ENCODE measurements at places on chromosomes 7 and 10.

DNA sequence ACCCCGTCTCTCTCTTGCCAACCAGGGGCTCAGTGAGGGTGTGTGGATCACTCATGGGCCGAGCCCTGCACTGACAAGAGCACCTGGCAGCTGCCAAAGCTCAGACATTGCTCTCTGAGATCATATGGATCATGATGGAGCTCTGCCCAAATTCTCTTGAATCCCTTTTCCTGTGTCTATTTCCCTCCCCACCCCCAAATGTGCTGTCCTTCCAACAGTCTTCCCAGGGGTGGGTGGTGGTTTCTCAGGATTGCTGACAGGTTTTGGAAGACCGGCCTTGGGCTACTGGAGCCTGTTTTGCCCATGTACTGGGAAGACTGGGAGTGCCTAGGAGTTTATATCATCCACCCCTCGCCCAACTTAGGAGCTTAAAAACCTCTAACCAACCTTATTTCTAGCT lies 10.5 kb downstream of the ARHGAP22 start:
- no peak for DNase-seq

DNA sequence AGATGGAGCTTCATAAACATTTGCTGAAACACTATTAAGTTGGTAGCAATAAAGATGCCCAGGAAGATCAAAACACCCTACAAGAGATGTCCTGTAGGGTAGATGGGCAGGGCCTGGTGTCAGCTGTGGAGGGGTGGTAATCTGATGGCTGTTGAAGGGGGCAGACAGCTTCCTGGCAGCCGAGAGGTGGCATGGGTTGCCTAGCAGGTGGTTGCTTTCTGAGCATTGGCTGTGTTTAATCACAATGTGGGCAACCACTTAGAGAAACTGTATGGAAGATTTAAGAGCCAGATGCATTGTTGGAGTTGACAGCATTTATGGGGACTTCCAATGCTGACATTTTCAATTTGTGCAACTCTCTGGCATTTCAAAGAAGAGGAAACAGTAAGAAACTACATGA lies 79.9 kb upstream of the SLC26A5 start:
- no peak for DNase-seq

DNA sequence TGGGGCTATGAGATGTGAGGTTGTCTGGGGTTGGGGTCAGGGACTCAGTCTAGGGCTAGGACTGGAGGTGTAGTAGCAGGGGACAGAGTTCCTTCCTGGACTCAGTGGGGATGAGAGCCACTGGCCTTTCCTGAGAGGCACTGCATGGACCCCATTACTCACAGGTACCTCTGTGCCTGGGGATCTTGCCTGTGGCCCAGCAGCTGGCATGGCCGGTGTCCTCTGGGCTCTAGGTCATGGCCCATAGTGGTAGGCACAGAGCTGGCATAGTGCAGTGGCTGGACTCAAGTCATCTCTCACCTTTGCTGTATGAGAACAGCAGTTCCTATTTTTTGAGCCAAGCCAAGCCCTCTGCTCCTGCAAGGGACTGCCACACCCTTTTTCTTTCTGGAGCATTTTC lies 51.9 kb downstream of the NEURL1 start:
- no peak for DNase-seq

DNA sequence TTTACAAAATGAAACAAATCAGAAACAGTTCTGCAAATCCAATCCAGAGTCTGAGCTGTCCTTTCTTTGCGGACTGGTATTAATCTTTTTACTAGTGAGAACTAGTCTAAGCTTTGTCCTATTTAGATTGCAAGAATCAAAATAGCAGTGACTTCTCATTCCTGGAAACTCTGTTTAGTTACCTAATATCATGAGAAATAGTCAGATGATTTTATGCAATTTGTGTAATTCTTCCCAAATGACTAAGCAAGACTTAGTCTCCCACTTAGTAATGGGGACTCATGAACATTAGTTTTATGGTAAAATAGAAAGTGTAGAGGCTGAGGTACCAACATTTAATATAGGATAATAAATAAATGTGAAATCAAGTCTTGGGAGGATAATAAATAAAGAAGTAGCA lies 341.3 kb downstream of the DNAJB9 start:
- no peak for DNase-seq

DNA sequence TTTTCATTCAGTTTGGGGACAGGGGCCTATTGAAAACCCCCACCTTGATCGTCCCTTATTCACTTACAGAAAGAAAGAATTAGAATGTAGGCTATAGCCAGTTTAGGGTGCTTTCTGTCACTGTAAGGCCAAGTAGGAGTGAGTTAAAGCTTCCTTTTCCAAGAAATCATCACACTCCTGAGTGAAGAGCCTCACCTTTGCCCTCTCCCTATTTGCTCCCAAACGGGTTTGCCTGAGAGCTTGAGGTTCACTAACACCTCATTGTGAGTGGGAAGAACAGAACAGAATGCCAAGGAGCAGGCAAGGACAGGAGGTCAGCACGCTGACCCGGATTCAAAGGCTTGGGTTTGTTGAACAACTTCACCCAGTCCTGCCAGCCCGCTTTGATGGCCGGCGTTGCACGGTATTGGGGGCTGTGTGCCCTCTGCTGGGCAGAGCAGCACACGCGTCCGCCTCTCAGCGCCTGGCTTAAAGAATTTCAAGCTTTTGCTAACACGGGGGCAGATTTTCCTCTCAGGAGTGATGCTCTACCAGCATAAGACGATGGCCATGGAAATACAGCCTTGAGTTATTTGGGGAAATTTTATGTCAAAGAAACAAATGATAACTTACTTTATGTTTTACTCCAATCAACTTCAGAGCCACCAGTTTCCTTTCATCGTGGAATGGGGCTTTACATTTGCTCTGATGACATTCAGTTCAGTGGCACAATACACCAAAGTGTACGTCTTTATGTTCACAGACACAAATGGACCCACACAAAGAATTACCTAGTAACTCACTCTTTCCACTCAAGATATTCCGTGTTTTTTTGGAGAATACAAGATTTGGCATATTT lies 470.0 kb downstream of the SUGCT start:
- DNase-seq: peak; percentile 72

DNA sequence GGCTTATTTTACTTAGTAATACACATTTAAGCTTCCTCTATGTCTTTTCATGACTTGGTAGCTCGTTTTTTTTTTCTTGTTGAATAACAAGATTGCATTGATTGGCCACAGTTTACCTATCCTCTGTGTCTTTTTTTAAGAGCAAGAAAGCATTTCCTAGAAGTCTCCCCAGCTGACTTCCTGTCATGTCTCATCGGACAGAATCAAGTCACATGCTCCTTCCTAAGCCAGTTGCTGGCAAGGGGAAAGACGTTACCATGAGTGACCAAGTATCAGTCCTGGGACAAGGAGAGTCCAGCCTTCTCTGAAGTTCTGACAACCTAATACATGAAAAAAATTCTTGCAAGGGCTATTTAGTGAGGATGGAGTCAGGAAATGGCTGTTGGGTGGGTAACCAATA lies 24.9 kb upstream of the SFRP5 start:
- DNase-seq: no peak

DNA sequence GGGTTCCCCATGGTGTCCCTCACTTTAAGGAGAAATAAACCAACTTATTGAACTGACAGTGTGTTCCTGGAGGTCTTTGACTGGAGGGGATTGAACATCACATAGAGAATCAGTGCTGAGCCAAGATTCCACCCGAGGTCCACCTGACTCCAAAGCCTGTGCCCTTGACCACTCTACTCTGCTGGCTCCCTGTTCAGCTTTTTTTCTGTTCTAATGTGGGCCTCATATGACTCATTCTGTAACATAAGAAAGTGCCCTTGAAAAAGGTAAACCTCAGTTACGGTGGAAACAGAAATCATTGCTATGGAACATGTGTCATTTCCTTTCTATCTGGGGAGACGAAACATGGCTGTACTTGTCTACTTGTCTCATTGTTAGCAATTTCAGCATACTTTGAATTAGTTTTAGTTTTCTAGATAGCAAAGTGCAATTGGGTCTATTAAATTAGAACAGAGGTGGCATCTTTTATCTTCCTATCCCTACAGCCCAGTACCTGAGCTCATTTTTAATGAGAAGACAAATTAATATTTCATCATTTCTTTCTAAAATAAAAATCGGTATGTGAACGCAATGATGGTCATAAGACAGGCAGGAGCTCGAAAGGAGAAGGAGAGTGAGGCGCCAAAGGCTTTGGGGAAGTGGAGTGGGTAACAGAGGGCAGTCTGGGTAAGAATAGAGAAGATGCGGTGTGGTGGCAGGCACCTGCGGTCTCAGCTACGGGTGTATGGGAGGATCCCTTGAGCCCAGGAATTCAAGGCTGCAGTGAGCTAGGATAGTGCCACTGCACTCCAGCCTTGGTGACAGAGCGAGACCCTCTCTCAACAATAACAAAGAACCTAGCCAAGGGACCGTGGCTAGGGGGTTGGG lies 1.5 kb downstream of the GSDME start:
- no peak for DNase-seq

DNA sequence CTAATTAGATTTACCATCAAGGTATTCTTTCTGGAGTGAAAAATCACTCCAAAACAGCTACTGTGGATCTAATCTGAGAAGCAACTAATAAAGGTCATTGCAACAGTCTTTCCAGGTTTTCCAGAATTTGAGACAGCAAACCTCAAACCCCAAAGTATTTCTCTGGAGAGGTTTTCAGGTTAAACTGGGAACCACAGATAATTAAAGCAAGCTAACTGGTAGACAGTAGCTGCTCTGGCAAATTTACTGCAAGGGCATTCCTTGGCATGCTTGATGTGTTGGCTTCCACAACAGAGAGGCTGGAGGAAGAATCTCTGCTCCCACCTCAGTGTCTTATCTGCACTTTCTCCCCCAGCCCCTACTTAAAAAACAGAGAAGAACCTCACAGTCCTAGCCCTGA lies 140.0 kb upstream of the NRBF2 start:
- no peak for DNase-seq

- DNase-seq: no peak
Measured at GRCh38 chr10:182441-183201, 47.4 kb downstream of the ZMYND11 start.

DNA sequence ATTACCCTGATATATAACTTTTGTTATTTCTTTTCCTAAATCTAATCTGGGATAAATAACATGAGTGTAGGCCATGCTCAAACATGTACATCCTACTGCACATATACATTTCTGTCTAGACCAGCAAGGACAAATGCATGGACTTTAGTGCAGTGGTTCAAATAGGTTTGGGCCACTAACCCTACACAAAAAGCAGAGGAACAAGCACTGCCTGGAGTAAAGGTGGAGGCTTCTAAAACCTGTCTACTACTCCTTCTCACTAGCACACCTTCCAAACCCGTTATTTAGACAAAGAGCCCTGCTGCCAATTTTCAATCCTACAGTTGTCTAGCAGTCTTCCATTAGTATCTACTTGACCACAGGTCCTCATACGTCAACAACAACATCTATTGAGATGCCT lies 34.8 kb downstream of the SGCE start:
- no peak for DNase-seq

DNA sequence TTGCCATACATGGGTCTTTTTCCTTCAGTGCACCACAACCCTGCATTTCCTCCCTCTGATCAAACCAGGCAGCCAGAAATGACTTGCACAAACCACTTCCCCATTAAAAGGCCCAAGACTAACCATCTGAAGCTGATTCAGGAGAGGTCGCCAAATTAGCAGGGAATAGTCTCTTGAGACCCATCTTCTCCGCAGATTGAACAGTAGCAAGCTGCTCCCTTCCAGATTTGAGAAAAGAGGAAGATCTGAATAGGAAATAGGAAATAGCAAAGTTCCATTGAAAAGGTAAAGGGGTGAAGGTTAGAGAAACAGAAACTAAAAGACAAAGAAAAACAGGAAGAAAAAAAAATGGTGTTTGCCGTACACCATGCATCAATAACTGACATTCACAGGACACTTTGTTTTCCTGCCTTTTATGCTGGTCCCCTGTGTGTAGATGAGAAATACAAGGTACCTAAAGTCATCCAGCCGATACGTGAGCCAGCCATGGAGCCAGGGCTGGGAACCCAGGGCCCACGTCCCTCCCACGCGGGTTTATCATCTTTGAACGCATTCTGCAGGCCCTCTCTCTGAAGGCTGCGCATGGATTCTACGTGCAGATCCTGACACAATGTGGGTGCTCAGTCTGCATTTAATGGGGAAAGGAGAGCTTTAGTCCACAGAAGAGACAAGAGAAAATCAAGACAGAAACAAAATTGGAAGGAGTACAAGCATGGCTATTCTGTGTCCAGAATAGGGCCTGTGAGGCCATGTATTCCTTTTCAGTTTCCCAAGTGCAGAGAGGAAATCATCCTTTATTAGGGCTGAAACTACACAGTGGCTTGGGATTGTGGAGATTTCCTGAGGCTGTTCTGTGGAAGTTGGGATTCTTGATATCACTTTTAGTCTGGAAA lies 268.4 kb upstream of the NPVF start:
- DNase-seq: no peak

DNA sequence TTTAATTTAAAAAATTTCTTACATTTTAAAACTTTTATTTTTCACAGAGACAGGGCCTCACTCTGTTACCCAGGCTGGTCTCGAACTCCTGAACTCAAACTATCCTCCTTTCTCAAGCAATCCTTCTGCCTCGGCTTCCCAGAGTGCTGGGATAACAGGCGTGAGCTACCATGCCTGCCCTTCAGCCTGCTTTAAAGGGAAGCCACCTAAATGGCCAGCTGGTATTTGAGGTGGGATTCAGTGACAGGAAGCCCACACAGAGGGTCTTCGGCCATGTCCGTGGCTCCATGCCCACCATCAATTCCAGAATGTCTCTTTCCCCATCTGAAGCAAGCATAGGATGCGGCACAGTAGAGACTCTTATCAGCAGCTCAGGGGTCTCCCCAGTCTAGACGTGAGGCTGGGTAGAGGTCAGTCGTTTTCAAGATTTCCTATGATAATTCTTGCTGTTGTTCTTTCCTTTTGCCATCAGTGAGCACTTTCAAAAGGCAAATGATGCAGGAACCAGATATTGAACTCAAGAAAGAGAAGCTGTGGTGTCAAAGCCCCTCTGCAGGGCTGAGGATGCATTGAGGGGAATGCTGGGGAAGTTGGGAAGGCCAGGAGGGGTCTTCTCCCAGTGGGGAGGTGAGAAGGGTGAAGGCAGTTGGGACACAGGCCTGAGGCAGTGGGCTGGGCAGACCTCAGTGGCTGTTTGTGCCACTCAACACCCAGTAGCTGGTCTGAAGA lies 291.5 kb upstream of the IGFBP3 start:
- no peak for DNase-seq

DNA sequence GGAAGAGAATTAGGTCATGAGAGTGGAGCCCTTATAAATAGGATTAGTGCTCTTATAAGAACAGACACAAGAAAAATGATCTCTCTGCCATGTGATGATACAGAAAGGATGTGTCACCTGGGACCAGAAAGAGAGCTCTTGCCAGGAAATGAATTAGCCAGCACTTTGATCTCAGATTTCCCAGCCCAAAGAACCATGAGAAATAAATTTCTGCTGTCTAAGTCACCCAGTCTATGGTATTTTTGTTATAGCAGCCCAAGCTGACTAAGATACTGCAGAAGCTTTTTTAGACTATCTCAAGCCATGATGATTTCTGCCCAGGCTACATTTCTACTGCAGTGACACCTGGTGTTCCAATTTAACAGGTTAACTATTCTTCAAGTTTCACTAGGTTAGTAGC lies 84.8 kb downstream of the RSU1 start:
- no peak for DNase-seq

- no peak for DNase-seq
Measured at GRCh38 chr10:43890124-43890523, 241.4 kb upstream of the ZNF32 start.

Data from Calu3 (cell line).